Right lobe of liver (tissue), 6 donors: ENCODE measurements at places on chromosomes 6 and 20. TPM values are rescaled to one million over a fixed set of nuclear protein-coding genes. Genes with fewer than 3 reads are reported as not detected.

DNA sequence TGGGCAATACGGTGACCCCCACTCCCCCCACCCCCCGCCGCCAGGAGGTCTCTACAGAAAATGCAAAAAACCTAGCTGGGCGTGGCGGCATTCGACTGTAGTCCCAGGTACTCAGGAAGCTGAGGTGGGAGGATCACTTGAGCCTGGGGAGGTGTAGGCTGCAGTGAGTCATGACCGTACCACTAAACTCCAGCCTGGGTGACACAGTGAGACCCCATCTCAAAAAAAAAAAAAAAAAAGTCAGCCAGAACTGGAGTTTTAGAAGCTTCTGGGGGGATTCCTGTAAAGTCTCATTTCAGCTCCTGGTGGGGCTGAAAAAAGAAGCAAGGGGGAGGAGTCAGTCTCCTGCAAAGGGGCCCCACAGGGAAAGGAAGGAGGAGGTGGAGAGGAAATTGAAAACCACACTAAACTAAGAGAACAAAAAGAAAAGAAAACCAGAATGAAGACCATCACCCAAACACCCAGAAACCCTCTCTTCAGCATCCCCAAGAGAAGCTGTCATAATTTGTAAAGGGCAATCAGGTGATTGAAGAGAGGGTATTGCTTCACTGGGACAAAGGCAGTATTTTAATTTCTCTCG, 50.4 kb downstream of the NOL4L start:
- DNase-seq, result no peak

GRCh38 chr6:15779726-15780125, 116.9 kb upstream of the DTNBP1 start:
- DNase-seq, result no peak

Gene WFDC5
- total RNA-seq, result not detected

Gene APOBEC2
- total RNA-seq, result not detected

Gene PI3
- total RNA-seq, result not detected

Gene IP6K3
- total RNA-seq, result 8.6 TPM

DNA sequence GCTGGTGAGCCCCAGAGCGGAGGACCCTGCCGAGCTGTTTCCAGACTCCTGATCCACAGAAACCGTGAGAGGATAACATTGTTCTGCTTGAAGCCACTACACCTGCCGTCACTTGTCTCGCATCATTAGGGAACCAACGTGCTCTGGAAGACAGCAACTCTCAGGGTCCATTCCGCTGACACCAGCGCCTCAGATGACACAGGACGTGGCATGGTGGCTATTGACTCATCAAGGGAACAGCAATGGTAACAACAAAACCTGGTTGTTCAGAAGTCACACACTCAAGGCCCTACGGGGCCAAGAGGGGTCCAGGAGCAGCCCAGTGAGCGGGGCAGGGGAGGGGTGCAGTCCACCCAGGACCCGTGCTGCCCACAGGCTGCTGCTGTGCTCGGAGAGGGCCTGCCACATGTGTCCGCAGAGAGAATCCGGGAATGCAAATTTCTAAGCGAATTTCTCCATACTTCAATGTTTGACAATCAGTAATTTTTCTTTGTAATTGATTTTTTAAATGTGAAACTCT, 110.4 kb downstream of the TTLL2 start:
- DNase-seq, result no peak

DNA sequence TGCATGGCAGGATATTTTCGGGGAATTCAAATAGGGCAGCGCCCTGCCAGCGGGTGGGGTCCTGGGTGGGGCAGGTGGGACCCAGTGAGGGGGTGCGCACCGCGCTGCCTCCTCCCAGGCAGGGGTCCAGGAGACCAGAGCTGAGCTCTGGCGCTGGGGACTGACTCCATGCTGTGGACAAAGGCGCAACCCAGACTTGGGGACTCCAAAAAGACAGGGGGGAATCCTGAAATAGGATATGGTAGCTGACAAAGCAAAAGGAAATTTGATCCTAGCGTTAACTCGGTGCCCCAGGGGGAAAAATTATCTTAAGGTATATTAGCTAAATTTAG, 23.6 kb downstream of the TFAP2A start:
- DNase-seq, result no peak

DNA sequence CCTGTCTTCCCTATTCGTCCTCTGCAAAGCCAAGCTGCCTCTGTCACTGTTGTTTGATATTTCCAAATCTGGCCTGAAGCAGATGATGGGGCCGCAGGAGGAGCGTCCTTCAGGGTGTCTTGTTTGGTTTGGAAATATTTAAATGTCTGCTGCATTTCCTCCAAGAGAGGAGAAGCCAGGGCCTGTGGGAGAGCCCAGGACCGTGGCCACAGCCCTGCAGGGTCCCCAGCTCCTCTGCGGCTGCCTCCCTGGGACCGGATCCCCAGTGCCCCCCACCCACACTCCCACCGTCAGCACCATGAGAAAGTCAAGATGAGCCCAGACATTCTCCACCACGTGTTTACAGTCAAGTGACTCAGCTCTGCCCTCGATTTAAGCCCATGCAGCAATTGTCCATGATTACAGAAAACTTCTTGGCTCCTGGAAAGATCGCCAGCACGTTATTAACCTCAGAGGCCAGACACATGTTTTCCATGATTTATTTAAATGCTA, 18.2 kb downstream of the FOXF2 start:
- no peak for DNase-seq

Gene SEMG1
- not detected for total RNA-seq

DNA sequence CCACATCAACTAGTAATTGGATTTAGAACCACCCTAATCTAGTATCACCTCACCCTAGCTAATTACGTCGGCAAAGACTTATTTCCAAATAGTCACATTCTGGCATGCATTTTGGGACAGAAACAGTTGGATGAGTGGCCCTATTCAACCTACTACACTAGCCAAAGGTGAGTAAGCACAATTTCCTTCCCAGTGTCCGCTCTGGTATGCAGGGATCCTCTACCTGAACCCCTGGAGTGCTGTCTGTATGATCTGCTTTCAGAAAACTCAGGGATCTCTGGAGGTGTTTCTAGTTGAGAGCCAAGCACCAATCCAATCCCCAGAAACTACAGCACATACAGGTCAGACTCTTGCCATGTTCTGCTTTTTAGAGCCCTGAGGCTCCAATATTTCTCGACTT, 717.4 kb upstream of the MANEA start:
- no peak for DNase-seq

GRCh38 chr6:3836566-3836965, 12.6 kb upstream of the FAM50B start:
- DNase-seq, result no peak

Gene NKX2-2
- not detected for total RNA-seq

- DNase-seq, result no peak
Measured at GRCh38 chr20:63977739-63978276, 1.6 kb downstream of the SAMD10 start.

DNA sequence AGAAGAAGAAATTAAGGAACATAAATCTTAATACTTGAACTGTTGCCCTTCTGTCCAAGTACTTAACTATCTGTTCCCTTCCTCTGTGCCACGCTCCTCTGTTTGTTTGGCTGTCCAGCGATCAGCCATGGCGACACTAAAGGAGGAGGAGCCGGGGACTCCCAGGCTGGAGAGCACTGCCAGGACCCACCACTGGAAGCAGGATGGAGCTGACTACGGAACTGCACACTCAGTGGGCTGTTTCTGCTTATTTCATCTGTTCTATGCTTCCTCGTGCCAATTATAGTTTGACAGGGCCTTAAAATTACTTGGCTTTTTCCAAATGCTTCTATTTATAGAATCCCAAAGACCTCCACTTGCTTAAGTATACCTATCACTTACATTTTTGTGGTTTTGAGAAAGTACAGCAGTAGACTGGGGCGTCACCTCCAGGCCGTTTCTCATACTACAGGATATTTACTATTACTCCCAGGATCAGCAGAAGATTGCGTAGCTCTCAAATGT, 17.1 kb downstream of the IRF4 start:
- DNase-seq, result no peak

GRCh38 chr6:36323062-36323461, 13.6 kb downstream of the BNIP5 start:
- DNase-seq, result no peak

GRCh38 chr6:56033401-56033800, 158.0 kb upstream of the BMP5 start:
- no peak for DNase-seq

Gene ZKSCAN8
- total RNA-seq, result 6.1 TPM

Gene LY6G6F
- total RNA-seq, result not detected

DNA sequence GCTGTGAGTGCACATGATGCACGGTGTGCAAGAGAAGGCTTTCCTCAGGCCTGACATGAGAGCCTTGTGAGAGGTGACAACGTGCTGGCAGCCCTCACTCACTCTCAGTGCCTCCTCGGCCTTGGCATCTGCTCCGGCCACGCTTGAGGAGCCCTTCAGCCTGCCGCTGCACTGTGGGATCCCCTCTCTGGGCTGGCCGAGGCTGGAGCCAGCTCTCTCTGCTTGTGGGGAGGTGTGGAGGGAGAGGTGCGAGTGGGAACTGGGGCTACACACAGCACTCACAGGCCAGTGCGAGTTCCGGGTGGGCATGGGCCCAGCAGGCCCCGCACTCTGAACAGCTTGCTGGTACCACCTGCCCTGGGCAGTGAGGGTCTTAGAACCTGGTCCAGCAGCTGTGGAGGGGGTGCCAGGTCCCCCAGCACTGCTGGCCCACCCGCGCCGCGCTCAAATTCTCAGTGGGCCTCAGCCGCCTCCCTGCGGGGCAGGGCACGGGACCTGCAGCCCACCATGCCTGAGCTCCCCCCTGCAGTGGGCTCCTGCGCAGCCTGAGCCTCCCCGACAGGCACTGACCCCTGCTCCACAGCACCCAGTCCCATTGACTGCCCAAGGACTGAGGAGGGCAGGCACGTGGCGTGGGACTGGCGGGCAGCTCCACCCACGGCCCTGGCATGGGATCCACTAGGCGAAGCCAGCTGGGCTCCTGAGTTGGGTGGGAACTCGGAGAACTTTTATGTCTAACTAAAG, 74.9 kb upstream of the BMP5 start:
- no peak for DNase-seq

DNA sequence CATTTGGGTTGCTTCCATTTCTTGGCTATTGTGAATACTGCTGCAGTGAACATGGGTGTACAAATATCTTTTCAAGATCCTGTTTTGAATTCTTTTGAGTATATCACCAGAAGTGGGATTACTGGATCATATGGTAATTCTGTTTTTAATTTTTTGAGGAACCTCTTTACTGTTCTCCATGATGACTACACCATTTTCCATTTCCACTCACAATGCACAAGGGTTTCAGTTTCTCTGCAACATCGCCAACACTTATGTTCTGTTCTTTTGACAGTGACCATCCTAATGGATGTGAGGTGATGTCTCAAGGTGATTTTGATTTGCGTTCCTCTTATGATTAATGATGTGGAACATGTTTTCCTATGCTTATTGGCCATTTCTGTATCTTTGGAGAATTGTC, 214.4 kb upstream of the ZFP64 start:
- DNase-seq, result no peak

DNA sequence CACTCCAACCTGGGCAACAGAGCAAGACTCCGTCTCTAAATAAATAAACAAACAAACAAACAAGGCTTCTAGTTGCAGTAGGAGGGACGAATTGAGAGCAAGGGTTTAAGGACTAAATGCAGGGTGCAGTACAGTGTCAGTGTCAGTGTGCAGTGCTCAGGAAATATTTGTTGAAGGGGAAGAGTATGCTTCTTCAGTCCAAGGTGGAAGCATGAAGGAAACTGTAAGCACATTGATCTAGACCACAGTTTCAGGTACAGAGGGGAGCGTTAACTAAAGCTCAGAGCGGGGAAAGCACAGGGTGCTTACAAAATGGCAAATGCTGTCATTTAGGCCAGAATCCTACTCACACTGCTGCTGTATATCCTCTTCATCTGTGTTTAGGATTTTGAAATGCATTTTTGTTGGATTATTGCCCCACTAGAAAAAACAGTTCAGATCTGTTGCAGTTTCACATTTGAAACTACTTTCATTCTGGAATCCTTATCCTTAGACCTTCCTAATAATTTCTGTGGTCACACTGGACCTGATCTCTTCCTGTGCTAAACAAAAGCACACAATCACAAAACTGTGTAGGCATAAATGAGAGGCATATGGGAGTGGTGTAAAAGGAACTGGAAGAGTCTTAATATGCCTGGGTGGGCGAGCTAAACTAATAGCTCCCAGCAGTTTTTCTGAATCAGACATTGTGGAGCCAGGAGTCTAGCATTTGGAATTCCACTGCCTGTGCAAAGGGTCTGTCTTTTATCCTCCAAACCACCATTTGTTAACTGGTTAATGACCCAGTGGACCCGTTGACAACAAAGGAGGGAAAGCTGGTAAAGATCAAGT, 41.4 kb downstream of the CBFA2T2 start:
- no peak for DNase-seq

- no peak for DNase-seq
Measured at GRCh38 chr6:47810885-47811284, 29.1 kb downstream of the OPN5 start.

Gene PDYN
- not detected for total RNA-seq

DNA sequence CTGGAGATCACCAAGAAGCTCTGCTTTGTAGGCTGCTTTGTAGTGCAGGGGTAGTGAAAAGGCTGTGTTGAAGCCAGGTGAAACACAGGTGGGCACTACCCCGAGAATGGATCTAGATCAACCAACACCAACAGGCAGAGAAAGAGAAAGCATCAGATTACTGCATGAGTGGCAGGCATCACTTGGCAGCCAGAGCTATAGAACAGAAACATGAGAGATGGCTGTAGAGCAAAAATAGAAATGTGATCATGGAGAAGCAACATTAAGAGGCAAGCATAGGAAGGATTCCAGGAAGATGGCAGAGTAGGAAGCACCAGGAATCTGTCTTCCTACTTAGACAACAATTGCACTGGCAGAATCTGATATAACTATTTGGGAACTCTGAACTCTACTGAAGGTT, 311.1 kb upstream of the TCF21 start:
- no peak for DNase-seq

- no peak for DNase-seq
Measured at GRCh38 chr6:35544769-35545361, 32.2 kb upstream of the TULP1 start.

DNA sequence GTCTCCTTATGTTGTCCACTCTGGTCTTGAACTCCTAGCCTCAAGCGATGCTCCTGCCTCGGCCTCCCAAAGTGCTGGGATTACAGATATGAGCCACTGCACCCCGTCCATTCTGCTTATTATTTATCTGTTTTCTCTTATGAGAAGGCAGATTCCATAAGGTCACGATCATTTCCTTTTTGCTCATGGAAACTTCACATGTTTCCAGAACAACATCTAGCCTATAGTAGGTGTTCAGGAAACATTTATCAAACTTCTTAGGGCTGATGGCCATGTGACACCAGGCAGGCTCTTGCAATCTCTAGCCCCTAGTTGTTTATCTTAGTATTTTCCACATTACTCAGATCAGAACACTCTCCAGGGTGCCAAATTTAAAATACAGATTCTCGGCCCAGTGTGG, 61.2 kb downstream of the ZFP64 start:
- no peak for DNase-seq

Gene OR2J3
- not detected for total RNA-seq

GRCh38 chr20:21026951-21027350, 79.2 kb downstream of the LINC00237 start:
- no peak for DNase-seq

- DNase-seq, result peak; percentile 86
Measured at GRCh38 chr6:12289933-12290820, at the start of gene EDN1. EDN1 (plus strand) TSS chr6:12290361; CDS start chr6:12290630, 269 bp downstream.

- DNase-seq, result no peak
Measured at GRCh38 chr6:125824946-125825771, 34.4 kb downstream of the NCOA7 start.

GRCh38 chr6:161228921-161229591, 44.8 kb downstream of the AGPAT4 start:
- no peak for DNase-seq

- DNase-seq, result no peak
Measured at GRCh38 chr6:108744996-108745395, 103.2 kb upstream of the ARMC2 start.

GRCh38 chr6:168678588-168678987, 237.6 kb downstream of the SMOC2 start:
- no peak for DNase-seq
